Astrocyte of the cerebellum (primary cell): ENCODE measurements at places on chromosomes 12 and 14.

DNA sequence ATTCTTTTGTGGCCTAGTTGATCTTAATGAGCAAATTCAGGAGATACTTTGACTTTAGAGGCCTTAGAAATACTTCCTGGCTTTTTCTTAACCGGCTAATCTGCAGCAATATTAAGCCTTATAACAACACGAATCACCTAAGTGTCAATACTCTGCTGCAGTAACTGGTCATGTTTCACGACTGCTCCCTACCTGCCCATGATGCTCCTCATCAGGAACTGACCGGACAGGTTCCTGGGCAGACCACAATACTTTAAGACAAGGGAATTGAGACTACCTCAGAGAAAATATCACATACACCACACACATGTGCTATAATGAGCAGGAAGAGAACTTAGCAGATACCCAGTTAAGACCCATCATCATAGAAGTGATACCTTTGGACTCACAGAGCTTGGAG lies 211.9 kb upstream of the BMP4 start:
- no peak for DNase-seq

DNA sequence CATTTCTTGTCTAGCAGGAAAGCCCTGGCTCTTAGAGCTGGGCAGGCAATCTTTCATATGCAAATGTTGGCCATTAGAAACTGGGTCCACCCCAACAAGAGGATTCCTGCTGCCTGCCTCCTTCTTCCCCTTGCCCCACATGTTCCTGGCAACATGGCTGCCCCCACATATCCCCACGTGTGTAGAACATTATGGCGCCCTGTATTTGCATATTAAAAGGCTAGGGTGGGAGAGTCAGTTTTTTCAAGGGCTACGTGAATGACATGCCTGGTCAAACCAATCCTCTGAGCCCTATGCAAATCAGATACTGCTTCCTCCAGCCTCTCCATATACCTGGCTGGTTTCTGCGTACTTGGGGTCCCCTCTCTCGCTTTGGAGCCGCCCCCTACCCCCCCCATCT lies 514.0 kb downstream of the FUT8 start:
- DNase-seq: no peak

DNA sequence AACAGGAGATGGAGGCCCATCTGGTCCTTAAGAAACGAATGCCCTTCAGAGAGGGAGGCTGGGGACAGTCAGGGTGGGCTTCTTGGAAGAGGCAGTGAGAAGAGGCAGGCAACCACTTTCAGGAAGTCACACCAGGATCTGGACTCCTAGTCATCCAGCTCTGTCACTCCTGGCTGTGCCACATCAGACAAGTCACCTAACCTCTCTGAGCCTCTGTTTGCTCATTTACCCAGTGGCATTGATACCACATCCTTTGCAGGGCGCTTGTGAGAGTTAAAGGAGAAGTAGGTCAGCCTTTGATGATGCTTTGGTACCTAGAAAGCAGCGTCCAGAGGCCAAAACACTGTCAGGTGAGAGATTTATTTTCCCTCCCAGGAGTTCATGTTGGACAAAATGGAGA lies 11.1 kb downstream of the CCDC197 start:
- no peak for DNase-seq

- no peak for DNase-seq
Observed at GRCh38 chr12:6461401-6462233, 8.9 kb downstream of the VAMP1 start.

GRCh38 chr14:67618617-67619063 lies 1.1 kb upstream of the ARG2 start:
- DNase-seq: peak; percentile 74
